Activated CD4-positive, alpha-beta memory T cell treated with anti-CD3 and anti-CD28 coated beads, Interleukin-2, amount 10 ng/mL, durations not matched to agents 7 days and 5 days (primary cell): ENCODE measurements at places on chromosomes 7 and 10. TPM values are rescaled to one million over a fixed set of nuclear protein-coding genes. Genes with fewer than 3 reads are reported as not detected.

GRCh38 chr10:78570633-78571235 is 498.0 kb upstream of the ZMIZ1 start:
- no peaks in the 10 kb centered on the region for H3K4me1 ChIP-seq
- H3K36me3 ChIP-seq, result no peaks in the 10 kb centered on the region
- no peak overlapping the region for H3K4me3 ChIP-seq

GRCh38 chr7:102188746-102189145 is 97.9 kb upstream of the SH2B2 start:
- no peak overlapping the region for H3K4me3 ChIP-seq
- no peaks in the 10 kb centered on the region for H3K27me3 ChIP-seq
- DNase-seq, result no peak
- H3K27ac ChIP-seq, result no peak overlapping the region
- peaks cover 2% of the 10 kb centered on the region for H3K4me1 ChIP-seq

GRCh38 chr10:75493464-75493863 is 62.0 kb downstream of the LRMDA start:
- H3K4me3 ChIP-seq, result no peak overlapping the region
- H3K36me3 ChIP-seq, result no peaks in the 10 kb centered on the region
- no peaks in the 10 kb centered on the region for H3K27me3 ChIP-seq

DNA sequence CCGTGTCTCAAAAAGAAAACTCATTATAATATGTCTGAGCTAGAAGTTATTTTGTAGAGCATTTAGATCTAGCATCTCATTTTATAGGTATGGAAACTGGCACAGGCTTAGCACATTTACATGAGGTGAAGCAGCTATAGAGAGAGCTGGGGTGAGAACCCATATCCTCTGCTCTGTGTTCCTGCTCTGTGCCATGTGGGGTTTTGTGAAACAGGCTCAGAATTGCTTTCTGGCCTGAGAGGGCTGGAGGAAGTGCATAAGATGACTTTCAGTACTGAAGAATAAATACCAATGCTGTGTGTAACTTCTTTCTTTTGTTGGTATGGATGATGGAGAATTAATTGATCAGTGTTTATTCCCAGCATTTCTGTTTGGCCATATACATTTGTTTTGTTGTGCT is 159.1 kb downstream of the LRRC4 start:
- no peak for DNase-seq
- H3K36me3 ChIP-seq, result peaks cover 11% of the 10 kb centered on the region
- no peak overlapping the region for H3K27ac ChIP-seq
- no peak overlapping the region for H3K4me3 ChIP-seq

- H3K27me3 ChIP-seq, result peaks cover 2% of the 10 kb centered on the region
- DNase-seq, result no peak
- no peak overlapping the region for H3K27ac ChIP-seq
- no peak overlapping the region for H3K4me3 ChIP-seq
- H3K4me1 ChIP-seq, result no peaks in the 10 kb centered on the region
Observed at GRCh38 chr7:42790196-42790595, 121.7 kb downstream of the C7orf25 start.

DNA sequence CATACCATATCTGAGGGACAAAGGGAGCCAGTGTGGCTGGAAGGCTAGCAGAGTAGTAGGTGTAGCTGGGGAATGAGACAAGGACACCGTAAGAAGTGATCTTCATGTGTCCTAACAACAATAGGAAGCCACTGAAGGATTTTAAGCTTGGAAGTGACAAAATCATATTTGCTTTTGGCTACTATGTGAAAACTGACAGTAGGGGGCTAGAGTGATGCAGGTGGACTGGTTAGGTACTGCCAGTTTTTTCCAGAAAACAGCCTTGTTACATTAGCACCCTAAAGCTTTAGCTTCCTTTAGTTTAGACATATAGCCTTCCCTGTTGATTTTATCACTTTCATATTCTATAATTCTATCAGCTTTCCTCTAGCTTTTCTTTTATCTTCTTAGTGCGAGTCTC is 637.1 kb downstream of the ANKRD7 start:
- no peaks in the 10 kb centered on the region for H3K4me1 ChIP-seq
- no peak overlapping the region for H3K4me3 ChIP-seq
- no peaks in the 10 kb centered on the region for H3K27me3 ChIP-seq
- DNase-seq, result no peak
- no peak overlapping the region for H3K27ac ChIP-seq
- H3K36me3 ChIP-seq, result no peaks in the 10 kb centered on the region

The PILRA gene
- 1.3 TPM for total RNA-seq

- no peaks in the 10 kb centered on the region for H3K27me3 ChIP-seq
- no peaks in the 10 kb centered on the region for H3K4me1 ChIP-seq
- no peaks in the 10 kb centered on the region for H3K36me3 ChIP-seq
- no peak overlapping the region for H3K27ac ChIP-seq
Observed at GRCh38 chr10:57165671-57166070, 804.6 kb upstream of the ZWINT start.

- H3K27me3 ChIP-seq, result peaks cover 5% of the 10 kb centered on the region
- H3K4me1 ChIP-seq, result no peaks in the 10 kb centered on the region
- no peaks in the 10 kb centered on the region for H3K36me3 ChIP-seq
- DNase-seq, result no peak
Observed at GRCh38 chr10:12841426-12841825, 160.1 kb downstream of the CCDC3 start.

GRCh38 chr10:35486297-35486990 is 118.7 kb upstream of the GJD4 start:
- no peaks in the 10 kb centered on the region for H3K27me3 ChIP-seq
- H3K27ac ChIP-seq, result no peak overlapping the region
- no peak overlapping the region for H3K4me3 ChIP-seq
- H3K36me3 ChIP-seq, result peaks cover 14% of the 10 kb centered on the region

DNA sequence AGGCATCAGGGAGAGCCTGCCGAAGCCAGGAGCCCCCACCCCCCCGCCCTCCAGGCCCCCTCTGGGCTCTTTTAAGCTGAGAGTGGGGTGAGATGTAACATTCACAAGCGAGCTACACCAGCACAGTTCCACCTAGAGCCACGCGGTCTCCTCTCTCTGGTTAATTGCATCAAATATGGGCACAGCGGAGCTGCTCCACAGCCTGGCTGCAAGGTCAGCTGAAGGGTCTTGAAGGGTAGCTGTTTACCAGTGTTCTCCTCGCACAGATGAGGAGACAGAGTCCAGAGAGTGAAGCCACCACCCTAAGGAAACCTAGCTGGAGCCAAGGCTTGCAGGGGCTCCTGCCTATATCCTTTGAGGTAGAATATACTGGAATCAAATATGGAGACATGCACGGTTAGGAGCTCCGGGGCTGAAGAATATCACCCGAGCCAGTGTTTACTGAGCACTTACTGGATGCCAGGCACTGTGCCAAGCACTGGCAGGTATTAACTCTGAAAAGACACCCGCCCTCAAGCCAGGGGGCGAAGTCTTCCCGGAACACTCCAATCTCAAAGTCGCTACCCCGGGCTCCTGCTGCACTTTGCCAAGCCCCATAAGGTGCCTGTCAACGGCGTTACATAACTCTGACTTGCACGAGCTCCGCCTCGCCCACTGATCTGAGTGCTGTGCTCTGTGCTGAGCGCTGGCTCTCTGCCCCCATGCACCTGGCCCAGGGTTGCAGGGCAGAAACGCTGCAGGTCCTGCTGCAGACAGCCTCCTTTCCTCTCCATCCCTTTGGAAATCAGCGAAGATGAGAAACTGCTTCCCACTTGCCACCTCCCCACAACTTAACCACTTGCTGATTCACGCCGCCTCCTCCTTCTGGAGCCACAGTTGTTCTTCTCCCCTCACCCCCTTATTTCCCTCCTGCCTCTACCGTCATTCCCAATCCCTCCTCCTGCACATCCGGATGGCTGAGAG is 5.4 kb downstream of the CHST15 start:
- H3K27ac ChIP-seq, result no peak overlapping the region
- peaks cover 1% of the 10 kb centered on the region for H3K4me1 ChIP-seq
- no peak for DNase-seq
- H3K4me3 ChIP-seq, result no peak overlapping the region
- H3K27me3 ChIP-seq, result peaks cover 38% of the 10 kb centered on the region

The GPC2 gene
- 4.8 TPM for total RNA-seq

- H3K4me1 ChIP-seq, result no peaks in the 10 kb centered on the region
- no peak overlapping the region for H3K27ac ChIP-seq
- no peak for DNase-seq
- peaks cover 12% of the 10 kb centered on the region for H3K27me3 ChIP-seq
Observed at GRCh38 chr7:96402913-96403312, 81.0 kb upstream of the SLC25A13 start.

DNA sequence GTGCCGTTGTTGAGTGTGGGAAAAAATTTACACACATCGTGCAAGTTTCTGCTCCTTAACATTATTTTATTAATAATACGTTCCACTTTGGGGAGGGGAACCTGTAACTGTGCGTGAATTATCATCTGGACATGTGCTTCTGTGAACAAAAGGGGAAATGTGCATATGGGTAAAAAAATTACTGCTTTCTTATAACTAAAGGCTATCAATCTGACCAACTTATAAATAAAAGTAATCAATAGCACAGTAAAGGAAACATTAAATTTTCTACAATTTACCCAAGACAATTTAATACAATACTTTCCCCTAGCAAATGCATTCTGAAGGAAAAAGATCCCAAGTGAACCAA is 4.5 kb downstream of the TWIST1 start:
- H3K4me1 ChIP-seq, result peaks cover 4% of the 10 kb centered on the region
- H3K27me3 ChIP-seq, result peaks cover 72% of the 10 kb centered on the region
- no peaks in the 10 kb centered on the region for H3K36me3 ChIP-seq
- DNase-seq, result no peak

The HMX3 gene
- total RNA-seq, result not detected

DNA sequence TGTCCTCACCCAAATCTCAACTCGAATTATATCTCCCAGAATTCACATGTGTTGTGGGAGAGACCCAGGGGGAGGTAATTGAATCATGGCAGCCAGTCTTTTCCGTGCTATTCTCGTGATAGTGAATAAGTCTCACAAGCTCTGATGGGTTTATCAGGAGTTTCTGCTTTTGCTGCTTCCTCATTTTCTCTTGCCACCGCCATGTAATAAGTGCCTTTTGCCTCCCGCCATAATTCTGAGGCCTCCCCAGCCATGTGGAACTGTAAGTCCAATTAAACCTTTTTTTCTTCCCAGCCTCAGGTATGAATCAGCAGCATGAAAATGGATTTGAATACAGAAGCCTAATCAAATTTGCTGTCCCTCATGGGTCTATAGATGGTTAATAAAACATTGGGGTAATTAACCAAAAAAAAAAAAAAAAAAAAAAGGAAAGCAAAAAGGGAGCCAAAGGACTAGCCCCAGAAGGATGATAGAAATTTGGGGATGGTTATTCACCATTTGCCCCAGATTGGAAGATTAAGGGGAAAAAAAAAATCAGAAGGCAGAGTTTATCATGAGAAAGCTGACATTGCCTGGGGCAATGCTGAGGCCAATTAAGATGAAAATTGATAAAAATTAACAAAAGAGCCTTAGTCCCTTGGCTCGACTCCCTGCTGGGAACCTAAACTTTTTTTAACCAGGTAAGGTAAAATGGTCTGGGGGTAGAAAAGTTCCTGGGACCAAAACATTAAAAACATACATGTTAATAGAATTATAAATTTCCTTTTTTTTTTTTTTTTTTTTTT is 27.6 kb downstream of the AVL9 start:
- H3K27me3 ChIP-seq, result no peaks in the 10 kb centered on the region
- no peak overlapping the region for H3K4me3 ChIP-seq
- H3K4me1 ChIP-seq, result no peaks in the 10 kb centered on the region
- no peak overlapping the region for H3K27ac ChIP-seq

The CYP3A7 gene
- not detected for total RNA-seq
